ENCODE measurements at places on chromosomes 2 and 18.
A peak's percentile ranks its signal among the peaks of the same experiment; 100 is the strongest.

- peaks cover 12% of the 10 kb centered on the region for H3K4me1 ChIP-seq
- DNase-seq = no peak
- peaks cover 20% of the 10 kb centered on the region for H3K36me3 ChIP-seq
- H3K4me3 ChIP-seq = no peak overlapping the region
These were observed 21.4 kb downstream of the KIF3C start for GRCh38 chr2:25960920-25961319.

DNA sequence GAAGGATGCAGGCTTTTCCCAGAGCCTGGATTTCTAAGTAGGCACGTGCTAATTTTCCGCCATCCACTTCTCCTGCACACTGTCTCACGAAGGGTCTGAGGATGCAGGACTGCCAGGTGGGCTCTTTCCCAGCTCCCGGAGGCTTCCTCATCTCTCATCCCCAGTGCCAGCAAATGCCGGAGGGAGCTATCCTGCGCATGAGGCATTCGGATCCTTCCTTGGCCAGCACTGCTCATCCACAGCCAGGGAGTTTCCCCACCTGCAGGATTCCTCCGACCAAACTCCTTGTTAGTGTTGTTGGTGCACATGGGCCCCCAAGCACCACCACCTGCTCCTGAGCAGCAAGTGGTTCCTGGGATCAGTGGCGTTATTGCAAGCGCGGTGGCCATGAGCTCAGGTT lies 5.0 kb downstream of the CNDP1 start:
- no peaks in the 10 kb centered on the region for H3K36me3 ChIP-seq
- no peak for DNase-seq
- H3K4me3 ChIP-seq = no peak overlapping the region

- H3K36me3 ChIP-seq = no peaks in the 10 kb centered on the region
- DNase-seq = no peak
- no peaks in the 10 kb centered on the region for H3K27me3 ChIP-seq
These were observed 191.9 kb upstream of the SALL3 start for GRCh38 chr18:78787751-78788150.

DNA sequence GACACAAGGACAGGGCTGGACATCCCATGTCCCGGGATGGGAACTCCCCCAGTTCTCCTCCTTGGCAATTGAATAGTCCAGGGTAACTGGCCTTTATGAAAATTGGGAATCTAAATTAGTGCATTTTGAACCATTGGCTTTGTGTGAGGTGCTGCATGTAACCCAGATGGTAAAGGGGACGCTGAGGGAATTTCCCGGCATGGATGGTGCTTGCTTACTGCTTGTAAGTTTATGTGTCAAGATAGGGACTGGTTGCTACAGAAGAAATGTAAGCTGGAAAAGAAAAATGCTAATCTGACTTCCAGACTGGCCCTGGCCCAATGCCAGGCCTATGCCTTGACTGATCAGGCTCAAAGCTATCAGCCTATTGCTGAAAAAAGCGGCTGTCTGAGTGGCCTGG lies 1096.7 kb upstream of the DDX18 start:
- no peaks in the 10 kb centered on the region for H3K27me3 ChIP-seq
- no peak overlapping the region for H3K4me3 ChIP-seq
- H3K27ac ChIP-seq = no peak overlapping the region

DNA sequence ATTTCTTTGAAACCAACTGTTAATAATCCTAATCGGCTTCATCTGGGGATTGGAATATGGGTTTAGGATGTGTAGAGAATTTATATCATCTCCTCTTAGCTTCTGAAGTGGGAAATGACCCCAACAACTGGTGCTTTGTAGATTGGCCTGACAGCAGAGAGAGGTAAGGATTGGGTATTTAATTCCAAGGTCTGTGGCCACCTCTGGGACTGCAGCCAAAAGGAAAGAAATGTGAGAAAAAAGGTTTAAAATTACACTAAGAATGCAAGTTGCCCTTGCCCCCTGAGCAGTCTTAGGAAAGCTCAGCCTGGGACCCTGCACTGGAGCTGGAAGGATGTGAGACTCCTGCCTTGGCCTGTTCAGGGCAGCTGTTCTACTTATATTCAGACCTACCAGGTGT lies 157.1 kb downstream of the FTCDNL1 start:
- no peak for DNase-seq
- H3K4me3 ChIP-seq = no peak overlapping the region
- peaks cover 3% of the 10 kb centered on the region for H3K4me1 ChIP-seq

DNA sequence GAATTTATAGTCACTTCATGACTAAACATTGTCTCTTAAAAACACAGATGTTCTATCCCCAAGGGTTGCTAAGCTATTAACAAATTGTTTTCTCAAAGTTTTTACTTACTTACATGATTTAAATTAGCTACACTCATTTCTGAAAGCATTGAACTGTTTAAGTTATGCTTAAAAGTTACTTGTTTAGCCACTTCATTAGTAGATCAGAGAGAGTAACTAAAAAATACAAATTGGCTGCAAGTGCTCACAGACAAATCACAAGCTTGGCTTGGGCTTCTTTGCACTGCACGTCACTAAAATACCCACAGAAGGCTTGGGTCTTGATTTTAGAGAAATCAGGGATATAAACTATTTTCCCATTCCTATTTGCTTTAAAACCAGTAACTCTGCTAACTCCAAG lies 114.1 kb upstream of the SMAD7 start:
- DNase-seq = no peak
- no peaks in the 10 kb centered on the region for H3K4me1 ChIP-seq
- H3K4me3 ChIP-seq = no peak overlapping the region
- H3K27me3 ChIP-seq = no peaks in the 10 kb centered on the region

DNA sequence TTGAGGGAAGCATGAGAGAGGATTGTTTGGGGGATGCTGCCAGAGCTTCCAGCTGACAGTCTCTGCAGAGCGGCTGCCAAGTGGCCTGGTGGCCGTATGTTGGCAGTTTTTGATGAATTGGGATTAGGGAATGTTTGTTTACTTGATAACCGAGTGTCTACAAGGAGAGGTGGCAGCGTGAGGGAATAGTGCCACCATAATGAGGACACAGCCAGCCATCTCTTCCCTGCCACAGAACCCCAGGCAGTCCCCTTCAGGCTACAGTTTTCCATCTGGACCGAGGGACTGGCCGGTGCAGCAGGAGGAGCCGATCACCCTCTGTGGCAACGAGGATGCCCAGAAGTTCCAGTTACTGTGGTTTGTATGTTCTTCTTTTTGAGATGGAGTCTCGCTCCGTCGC lies 55.2 kb downstream of the TRAPPC12 start:
- H3K27ac ChIP-seq = no peak overlapping the region
- no peak overlapping the region for H3K4me3 ChIP-seq
- no peak for DNase-seq
- H3K36me3 ChIP-seq = peaks cover 17% of the 10 kb centered on the region
- no peaks in the 10 kb centered on the region for H3K27me3 ChIP-seq
- H3K4me1 ChIP-seq = no peaks in the 10 kb centered on the region

DNA sequence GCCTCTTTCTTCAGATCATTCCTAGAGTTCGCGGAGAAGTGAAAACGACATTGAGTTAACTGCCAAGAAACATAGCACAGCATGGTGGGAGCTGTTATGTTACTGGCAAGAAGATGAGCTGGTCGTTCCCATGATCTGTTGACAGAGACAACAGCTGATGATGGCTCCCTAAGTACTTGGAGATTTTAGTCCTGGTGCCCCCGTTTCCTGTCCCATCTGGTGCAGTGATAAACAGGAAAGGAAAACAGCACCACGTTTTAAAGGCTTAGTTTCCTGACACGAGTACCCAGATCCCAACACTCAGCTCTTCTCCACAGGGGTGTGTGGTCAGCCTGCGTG lies 56.4 kb upstream of the KCNG2 start:
- H3K4me1 ChIP-seq = no peaks in the 10 kb centered on the region
- no peak overlapping the region for H3K27ac ChIP-seq
- H3K36me3 ChIP-seq = peaks cover 40% of the 10 kb centered on the region
- no peaks in the 10 kb centered on the region for H3K27me3 ChIP-seq

GRCh38 chr2:10079870-10080535 lies at the start of gene CYS1:
CYS1 (minus strand) TSS chr2:10080411; CDS start chr2:10080223, 188 bp downstream.
- peaks cover 30% of the 10 kb centered on the region for H3K27me3 ChIP-seq
- no peaks in the 10 kb centered on the region for H3K36me3 ChIP-seq
- peak; percentile 15 for DNase-seq
- peak within 1 kb of the TSS; percentile 41 for H3K4me3 ChIP-seq

DNA sequence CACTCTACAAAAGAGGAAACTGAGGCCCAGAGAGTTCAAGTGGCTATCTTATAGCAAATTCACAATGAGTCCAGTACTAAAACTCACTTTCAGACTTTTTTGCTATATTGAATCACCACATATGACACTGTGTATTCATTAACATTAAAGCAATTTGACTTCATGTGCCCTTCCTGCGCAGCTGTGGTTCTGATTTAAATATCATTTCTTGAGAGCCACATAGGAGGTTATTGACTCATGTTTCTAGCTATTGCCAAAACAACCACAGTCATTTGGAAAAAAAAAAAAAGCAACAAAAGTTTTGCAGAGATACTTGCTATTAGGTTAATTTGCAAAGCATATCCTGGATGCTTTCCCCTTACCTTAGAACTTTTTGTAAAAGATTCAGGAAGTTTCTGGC lies 341.2 kb downstream of the PIK3C3 start:
- H3K27me3 ChIP-seq = no peaks in the 10 kb centered on the region
- DNase-seq = no peak
- no peaks in the 10 kb centered on the region for H3K4me1 ChIP-seq

- no peak overlapping the region for H3K27ac ChIP-seq
- no peak overlapping the region for H3K4me3 ChIP-seq
- no peaks in the 10 kb centered on the region for H3K4me1 ChIP-seq
- H3K36me3 ChIP-seq = no peaks in the 10 kb centered on the region
- no peaks in the 10 kb centered on the region for H3K27me3 ChIP-seq
These were observed 166.2 kb upstream of the DTNA start for GRCh38 chr18:34543945-34544344.

GRCh38 chr2:232162187-232162586 lies 200.7 kb downstream of the DIS3L2 start:
- no peaks in the 10 kb centered on the region for H3K4me1 ChIP-seq
- H3K4me3 ChIP-seq = no peak overlapping the region
- peak; percentile 85 for DNase-seq

- H3K4me3 ChIP-seq = no peak overlapping the region
- peak; percentile 38 for DNase-seq
- H3K36me3 ChIP-seq = no peaks in the 10 kb centered on the region
- no peaks in the 10 kb centered on the region for H3K27me3 ChIP-seq
- no peak overlapping the region for H3K27ac ChIP-seq
These were observed 2.0 kb downstream of the LIMS1 start for GRCh38 chr2:108536133-108536780.

DNA sequence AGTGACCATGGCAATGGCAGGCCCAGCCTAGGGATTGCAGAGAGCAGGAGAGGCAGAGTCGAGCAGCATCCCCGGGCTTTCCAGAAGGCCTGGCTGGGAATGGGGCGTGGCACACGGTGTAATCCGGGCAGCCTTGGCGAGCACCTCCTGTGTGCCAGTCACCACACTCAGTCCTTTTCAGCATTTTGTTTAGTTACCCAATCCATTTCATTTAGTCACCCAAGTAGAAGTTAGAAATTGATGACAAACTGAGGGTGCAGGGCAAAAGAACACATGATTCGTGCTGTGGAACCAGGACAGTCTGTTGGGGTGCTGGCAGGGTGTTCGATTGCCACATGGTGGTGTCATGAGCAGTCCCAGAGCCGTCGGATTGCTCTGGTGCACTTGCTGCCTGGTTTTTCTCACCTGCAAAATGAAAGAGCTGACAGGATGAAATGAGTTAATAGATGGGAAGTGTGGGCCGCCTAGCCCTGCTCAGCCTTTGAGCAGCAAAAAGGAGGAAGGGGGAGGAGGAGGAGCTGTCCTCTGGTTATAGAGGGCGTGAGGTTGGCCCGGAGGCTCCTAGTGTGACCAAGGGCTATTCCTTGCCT lies 299.4 kb downstream of the AGAP1 start:
- DNase-seq = no peak
- H3K4me3 ChIP-seq = no peak overlapping the region
- H3K4me1 ChIP-seq = no peaks in the 10 kb centered on the region
- H3K27me3 ChIP-seq = no peaks in the 10 kb centered on the region

GRCh38 chr18:23494992-23495391 lies 8.3 kb upstream of the RMC1 start:
- H3K4me1 ChIP-seq = no peaks in the 10 kb centered on the region
- no peak overlapping the region for H3K27ac ChIP-seq
- DNase-seq = no peak
- H3K4me3 ChIP-seq = no peak overlapping the region
- H3K36me3 ChIP-seq = no peaks in the 10 kb centered on the region

DNA sequence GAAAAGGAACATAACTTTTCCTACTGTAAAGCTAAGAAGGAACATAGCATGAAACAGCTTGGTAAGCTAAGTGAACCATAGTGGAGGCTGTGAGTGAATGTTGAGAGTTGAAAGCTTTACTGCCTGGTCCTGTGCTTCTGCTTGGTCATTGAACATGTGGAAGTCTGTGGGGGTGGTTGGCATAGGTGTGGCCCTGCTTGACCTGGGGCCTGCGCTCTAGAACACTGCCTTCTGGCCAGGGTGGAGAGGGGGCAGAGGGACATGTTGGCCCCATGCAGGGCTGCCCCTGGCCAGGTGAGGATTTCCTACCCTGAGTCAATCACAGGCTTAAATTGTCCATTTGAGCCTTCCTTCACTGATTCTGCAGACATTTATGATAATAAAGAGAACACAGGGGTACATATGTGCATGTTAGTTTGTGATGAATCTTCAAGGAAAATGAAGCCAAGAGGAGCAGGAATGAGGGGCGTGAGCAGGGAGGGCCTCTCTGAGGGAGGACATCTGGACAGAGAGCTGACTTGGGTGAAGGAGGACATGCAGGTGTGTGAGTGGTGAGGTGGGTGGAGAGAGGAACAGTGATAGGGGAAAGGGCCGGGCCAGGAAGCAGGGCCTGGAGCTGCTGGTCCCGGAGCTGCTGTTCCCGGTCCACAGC lies 16.6 kb downstream of the TRAF3IP1 start:
- no peak overlapping the region for H3K4me3 ChIP-seq
- no peak for DNase-seq
- H3K27ac ChIP-seq = no peak overlapping the region
- H3K4me1 ChIP-seq = no peaks in the 10 kb centered on the region
- H3K27me3 ChIP-seq = no peaks in the 10 kb centered on the region
- peaks cover 5% of the 10 kb centered on the region for H3K36me3 ChIP-seq

DNA sequence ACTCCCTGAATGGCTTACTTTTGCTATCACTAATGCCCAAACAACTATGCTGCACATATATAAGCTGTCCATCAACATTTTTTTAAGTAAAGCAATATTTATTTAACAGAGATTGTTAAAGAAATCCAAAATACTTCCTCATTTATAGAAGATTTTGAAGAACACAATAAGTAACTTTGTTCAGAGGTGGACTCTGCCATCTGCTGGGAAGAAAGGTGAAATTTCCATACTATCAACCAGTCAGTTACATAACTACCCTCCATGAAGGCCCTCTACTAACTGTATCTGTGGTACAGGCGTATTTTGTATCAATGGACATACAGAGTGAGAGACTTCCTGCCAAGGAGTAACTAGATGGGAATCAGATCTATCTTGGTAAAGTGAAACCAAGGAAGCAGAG lies 106.0 kb downstream of the DTNB start:
- no peak overlapping the region for H3K27ac ChIP-seq
- no peaks in the 10 kb centered on the region for H3K4me1 ChIP-seq
- no peaks in the 10 kb centered on the region for H3K27me3 ChIP-seq
- DNase-seq = peak; percentile 62
- H3K4me3 ChIP-seq = no peak overlapping the region

- H3K36me3 ChIP-seq = no peaks in the 10 kb centered on the region
- H3K4me3 ChIP-seq = peak overlapping the region; percentile 94
- no peaks in the 10 kb centered on the region for H3K27me3 ChIP-seq
- H3K27ac ChIP-seq = peak overlapping the region; percentile 59
These were observed 872 bp downstream of the DSG2 start for GRCh38 chr18:31498574-31499524.

Data from trophoblast cell (in vitro differentiated cells and primary cell).